Stomach (tissue), 19 donors: ENCODE measurements at places on chromosomes 2 and 18. TPM values are rescaled to one million over a fixed set of nuclear protein-coding genes. Genes with fewer than 3 reads are reported as not detected.

GRCh38 chr18:44816477-44816876 lies 135.8 kb downstream of the SETBP1 start:
- H3K36me3 ChIP-seq, result no peaks in the 10 kb centered on the region
- peaks cover 6% of the 10 kb centered on the region for H3K4me1 ChIP-seq
- DNase-seq, result no peak
- H3K27ac ChIP-seq, result no peak overlapping the region

- DNase-seq, result no peak
- no peak overlapping the region for H3K4me3 ChIP-seq
- H3K36me3 ChIP-seq, result no peaks in the 10 kb centered on the region
- no peak overlapping the region for H3K27ac ChIP-seq
- no peaks in the 10 kb centered on the region for H3K4me1 ChIP-seq
These were observed 420.1 kb downstream of the NCKAP5 start for GRCh38 chr2:133148187-133148586.

DNA sequence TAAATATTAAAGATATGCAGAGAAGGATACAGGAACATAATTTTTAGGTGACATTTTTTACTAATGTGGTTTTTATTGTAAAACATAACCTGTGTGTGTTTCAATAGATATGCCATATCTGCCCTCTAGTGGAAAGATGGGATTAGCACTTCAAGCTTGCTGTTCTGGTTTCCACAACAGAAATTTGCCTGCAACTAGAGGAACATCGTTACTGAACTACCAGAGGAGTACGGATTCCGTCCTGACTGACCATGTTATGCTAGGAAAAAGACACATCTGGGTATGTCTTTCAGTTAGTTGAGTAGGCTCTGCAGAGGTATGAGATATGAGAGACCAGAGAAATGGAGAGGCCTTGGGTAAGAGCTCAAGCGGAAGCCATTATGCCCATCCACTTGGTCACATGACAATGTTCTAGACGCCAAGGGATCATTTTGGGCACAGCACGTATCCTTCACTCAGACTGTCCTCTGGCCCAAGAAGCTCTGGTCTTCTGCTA lies 104.9 kb downstream of the MBD2 start:
- H3K4me3 ChIP-seq, result no peak overlapping the region
- H3K27ac ChIP-seq, result no peak overlapping the region
- no peak for DNase-seq
- H3K4me1 ChIP-seq, result peaks cover 7% of the 10 kb centered on the region

DNA sequence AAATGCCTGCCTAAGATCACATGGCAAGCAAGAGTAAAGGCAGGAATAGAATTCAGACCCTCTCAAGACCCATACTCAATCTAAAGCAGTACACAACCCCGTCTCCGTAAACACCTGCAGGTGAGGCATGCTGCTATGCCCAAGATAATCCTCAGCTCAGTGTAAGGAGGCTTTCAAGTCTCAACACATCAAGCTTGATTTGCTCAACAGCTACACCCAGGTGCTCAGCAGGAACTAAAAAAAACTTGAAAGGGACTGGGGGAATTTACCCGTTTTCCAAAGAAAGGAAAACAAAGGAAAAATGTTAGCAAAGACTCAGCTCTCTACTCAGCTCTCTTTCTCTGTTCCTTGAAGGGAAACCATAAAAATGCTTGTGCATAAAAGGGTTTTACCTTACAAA lies 301.8 kb downstream of the C1D start:
- no peaks in the 10 kb centered on the region for H3K27me3 ChIP-seq
- no peaks in the 10 kb centered on the region for H3K36me3 ChIP-seq
- no peak overlapping the region for H3K27ac ChIP-seq
- DNase-seq, result no peak

DNA sequence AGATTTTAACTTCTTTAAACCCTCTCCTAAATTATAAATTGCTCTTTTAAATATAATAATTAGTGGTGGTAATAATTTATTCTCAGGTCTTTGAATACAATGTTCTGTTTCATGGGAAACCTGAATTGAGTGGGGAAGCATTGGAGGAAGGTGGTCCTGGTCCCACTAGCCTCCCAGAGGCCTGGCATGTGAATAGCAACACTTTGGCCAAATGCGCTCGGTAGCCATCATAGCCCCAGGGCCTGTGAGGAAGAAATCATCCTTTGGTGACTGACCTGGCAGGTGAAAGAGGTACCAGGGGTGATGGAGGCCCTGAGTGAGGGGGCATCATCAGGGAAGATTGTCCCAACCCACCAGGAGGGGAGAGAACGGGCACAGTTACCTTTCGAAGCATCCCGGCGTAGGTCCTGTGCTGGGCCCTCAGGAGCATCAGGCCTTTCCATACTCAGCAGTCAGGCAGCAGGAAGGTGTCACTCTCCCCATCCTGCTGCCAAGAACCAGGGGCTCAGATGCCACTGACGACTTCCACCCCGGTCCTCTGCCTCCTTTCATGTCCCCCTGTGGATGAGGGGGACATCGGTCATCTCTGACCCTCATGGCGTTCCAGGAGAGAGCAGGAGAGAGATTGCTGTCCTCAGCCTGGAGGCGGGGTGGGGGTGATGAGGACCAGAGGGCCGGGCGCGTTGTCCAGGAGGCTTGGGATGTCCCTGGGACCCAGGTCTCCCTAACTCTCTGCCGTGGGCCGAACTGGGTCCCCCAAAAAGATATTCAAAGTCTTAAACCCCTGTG lies 78.6 kb upstream of the HPCAL1 start:
- no peaks in the 10 kb centered on the region for H3K27me3 ChIP-seq
- H3K4me1 ChIP-seq, result peaks cover 30% of the 10 kb centered on the region
- H3K36me3 ChIP-seq, result no peaks in the 10 kb centered on the region
- H3K4me3 ChIP-seq, result no peak overlapping the region
- DNase-seq, result no peak
- H3K27ac ChIP-seq, result no peak overlapping the region

DNA sequence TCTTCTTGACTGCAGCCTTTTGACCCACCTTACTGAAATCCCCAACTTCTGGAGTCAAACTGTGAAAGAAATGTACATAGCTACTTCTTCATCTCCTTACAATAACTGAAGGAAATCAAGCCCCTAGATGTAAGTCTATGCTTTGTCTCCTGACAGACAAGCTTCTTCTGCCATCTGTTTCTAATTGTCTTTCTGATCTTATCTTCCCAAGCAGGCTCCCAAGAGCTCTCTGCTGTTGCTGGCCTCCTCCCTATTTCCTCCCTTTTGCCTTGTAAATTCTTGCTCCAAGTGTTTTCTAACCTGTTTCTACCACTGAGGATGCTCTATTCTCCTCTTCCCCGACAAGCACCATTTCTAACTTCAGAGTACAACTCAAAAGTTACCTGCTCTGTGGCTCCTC lies 77.4 kb upstream of the OSR1 start:
- no peak overlapping the region for H3K4me3 ChIP-seq
- no peaks in the 10 kb centered on the region for H3K36me3 ChIP-seq
- no peaks in the 10 kb centered on the region for H3K27me3 ChIP-seq
- no peak overlapping the region for H3K27ac ChIP-seq

Gene HS1BP3
- 20.6 TPM for polyA plus RNA-seq

Gene PROC
- 5.0 TPM for polyA plus RNA-seq

Gene EMILIN2
- 2.0 TPM for polyA plus RNA-seq
